RPMI7951 (cell line): ENCODE measurements at places on chromosomes 16 and 17.

GRCh38 chr17:33701910-33702309 is 408.8 kb upstream of the ASIC2 start:
- DNase-seq: no peak

DNA sequence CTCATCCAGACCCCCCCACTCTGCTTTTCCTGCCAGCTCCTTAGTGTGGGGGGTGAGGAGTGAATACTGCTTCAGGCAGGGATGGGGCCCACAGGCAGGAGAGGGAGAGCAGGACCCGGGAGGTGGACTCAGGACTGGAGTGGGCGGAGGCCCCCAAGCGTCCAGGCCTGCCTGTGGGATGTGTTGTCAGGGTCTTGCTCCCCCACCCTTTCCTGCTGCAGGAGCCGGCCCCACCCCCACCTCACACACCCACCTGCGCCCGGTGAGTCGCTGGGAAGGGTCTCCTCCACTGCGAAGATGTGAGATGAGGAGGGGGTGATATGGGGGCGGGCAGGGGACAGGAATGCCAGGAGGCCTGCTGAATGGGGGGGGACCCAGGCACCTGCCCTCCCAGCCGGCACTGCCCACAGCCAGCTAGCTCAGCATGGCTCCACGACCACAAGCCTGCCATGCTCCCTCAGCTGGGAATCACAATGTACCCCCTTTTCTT is 1.1 kb downstream of the FAM171A2 start:
- no peak for DNase-seq

DNA sequence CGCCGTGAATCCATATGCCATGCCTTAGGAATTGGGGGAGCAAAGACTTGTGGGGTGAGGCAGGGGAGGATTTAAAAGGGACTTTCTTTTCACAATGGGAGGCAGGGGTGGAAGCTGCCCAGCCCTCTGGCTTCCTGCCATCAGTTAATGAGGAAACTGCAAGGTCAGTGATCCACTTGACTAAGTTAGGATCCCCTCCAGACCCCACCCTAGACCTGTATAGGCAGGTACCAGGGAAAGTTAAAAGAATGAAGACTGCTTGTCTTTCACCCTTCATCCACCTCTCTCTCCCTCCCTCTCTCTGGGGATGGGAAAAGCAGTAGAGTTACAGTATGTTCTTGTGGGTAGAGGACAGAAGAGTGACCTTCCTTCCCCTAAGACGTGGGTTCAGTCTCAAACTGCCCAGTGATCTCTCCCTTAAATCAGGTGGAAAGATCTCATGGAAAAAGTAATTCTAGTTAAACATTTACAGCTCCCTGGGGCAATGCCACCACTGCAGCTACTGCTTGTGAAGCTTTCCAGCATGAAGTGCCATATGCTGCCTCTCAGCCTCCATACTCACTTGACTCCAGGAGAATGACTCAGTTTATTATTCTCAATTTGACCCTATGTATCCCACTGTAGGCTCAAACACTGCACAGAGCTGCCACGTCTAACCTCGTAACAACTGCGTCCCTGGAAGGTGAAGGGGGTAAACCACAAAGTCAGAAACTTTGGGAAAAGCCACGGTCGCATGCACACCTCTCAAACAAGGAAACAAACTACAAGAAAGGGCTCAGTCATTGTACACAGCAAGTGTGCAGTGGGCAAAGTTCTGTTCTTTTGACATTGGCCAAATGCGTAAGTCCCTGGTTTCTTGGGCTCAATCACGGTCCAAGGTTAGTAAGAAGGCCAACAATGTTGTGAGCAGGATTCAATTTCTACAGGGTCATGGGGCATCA is 1.2 kb downstream of the COA3 start:
- DNase-seq: no peak

DNA sequence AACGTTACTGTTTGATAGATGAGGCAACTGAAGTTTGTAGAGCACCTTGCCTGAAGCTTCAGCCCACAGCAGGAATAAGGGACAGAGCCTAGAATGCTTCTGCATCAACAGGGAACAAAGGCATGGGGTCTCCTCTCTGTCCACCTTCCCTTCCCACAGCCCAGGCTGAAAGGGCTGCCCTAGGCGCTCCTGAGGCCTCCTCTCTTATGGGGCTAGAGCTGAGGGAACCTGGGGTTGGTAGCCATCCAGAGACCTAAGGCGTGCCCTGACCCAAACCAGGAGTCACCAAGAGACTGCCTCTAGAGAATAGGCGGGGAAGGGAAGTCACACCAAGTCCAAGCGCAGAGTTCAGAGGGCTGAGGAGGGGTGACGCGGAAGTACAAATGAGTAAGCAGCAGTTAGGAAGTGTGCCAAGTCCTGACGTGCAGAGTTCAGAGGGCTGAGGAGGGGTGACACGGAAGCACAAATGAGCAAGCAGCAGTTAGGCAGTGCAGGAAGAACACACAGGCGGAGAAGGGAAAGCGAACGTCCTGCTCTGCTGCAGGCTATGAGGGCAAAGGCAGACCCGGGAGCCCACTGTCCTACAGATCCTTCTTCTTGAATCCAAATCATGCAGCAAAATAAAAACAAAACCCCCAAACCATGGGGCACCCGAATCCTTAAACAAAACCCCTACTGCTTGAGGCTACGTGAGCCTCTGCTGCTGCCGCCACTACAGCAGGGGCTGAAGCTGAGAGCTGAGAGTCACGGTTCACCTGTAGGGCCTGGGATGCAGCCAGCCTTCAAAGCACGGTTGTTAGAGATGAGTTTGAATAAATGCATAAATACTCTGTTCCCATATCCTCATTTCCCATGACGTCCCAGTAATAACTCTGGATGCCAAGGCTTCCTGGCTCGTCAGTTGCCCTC is 2.7 kb upstream of the SPG7 start:
- peak; percentile 79 for DNase-seq

DNA sequence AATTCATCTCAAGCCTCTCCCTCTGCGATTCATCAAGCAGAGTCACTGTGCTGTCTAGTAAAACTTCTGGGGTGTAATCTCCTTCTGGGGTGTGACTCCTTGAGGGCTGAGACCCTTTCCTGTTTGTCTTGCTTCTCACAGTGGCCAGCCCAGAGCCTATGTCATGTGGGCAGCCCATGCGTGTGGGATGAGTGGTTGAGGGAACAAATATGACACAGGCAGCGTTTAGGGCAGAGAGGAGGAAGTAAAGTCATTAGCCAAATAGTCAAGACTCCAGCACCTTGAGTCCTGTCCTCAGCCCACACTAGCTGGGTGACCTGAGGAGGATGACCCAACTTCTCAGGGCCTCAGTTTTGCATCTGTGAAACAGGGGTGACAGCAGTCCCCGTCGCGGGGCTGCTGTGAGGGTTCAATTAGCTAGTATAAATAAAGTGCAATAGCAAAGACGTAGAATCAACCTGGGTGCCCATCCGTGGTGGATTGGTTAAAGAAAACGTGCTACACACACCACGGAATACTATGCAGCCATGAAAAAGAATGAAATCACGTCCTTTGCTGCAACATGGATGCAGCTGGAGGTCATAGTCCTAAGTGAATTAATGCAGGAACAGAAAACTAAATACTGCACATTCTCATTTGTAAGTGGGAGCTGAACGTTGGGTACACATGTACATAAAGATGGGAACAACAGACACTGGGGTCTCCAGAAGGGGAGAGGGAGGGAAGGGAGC is 4.5 kb upstream of the ITGAX start:
- DNase-seq: no peak

DNA sequence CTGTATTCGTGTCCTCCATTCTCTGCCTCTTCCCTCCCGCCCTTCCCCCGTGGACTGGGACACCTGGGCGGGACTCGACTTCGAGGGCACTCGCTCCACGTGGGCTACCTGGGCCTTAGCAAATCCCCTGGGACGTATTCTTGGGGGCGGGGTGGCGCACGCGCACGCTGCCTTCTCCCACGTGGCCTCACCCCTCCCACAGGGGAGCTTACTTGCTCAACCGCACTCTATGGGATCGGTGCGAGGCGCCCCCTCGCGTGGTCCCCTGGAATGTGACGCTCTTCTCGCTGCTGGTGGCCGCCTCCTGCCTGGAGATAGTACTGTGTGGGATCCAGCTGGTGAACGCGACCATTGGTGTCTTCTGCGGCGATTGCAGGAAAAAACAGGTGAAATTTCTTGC is 3.5 kb downstream of the VMO1 start:
- DNase-seq: no peak

DNA sequence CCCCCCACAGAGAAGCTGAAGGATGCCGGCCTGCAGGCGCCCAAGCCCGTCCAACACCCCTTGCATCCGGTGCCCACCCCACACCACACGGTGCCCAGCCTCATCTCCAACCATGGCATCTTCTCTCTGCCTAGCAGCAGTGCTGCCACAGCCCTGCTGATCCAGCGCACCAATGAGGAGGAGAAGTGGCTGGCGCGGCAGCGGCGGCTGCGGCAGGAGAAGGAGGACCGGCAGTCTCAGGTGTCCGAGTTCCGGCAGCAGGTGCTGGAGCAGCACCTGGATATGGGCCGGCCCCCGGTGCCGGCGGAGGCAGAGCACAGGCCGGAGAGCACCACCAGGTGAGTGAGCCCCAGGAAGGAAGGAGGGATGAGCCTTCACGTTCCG is 31.5 kb downstream of the GINS2 start:
- DNase-seq: no peak

DNA sequence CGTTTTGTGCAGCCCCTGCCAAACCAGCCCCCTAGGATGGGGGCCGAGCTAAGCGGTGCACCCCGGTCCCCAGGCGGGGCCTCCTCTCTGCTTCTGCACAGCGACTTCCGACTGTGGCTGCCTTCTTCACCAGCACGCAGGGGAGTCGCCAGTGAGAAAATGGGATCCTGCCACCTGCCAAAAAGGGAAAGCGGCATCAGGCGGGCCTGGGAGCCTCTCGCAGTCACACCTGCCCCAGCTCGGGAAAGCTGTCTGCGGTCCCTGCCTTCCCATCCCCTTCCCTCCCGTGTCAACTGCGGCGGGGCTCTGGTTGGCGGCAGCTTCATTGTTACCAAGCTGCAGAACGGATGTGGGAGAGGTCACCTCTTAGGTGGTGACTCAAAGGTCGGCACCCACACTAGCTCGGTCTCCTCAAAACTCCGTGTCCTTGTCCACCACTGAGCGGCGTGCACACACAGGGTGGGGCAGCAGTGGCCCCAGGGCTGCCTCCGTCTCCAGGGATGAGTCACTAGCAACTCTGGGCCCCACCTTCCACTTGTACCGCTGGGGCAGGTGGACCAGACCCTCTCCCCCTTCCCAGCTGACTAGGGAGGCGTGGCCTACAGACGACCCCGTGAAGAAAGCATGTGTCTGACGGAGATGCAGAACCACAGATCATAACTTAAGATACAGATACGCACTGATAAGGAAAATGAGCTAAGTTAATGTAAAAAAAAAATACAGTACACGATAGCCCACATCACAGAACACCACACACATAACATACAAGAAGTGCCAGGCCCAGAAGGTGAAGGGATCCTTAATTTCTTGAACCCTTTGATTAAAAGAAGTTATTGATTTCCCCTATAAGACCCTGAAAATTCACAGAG is 1.5 kb upstream of the PCYT2 start:
- no peak for DNase-seq

GRCh38 chr17:8175795-8176196 is 384 bp downstream of the TMEM107 start:
- no peak for DNase-seq

GRCh38 chr16:82231008-82231787 is 61.2 kb upstream of the MPHOSPH6 start:
- no peak for DNase-seq

GRCh38 chr17:66663041-66663606 is 171.8 kb upstream of the CACNG5 start:
- no peak for DNase-seq

- no peak for DNase-seq
Observed at GRCh38 chr17:38603786-38604478, 1.8 kb downstream of the SRCIN1 start.

DNA sequence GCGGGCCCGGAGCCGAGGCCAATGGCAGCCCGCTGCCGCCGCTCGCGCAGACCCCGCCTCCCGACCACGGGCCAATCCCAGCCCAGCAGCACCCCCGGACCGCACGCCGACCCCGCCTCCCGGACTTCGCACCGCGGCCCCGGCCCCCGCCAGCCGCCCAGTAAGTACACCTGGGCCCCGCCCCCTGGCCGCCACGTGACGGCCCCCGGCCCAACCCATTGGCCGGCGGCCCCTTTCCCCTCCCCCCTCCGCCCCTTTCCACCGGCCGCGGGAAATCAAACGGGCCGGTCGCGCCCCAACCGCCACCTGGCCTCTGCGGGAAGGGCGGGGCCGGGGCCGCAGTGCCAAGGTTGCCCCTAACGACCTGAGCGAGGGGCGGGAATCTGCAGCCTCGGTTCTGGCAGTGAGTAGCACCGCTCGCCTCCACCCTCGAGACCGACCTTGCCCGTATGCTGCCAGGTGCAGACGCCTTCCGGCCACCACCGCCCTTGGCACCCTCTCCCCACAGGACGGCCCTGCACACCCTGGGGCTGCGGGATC is at the start of gene YBX2:
TSS of gene YBX2 (minus strand) at position 26 of the 540 bp plus-strand sequence. CDS start 139 bp downstream, outside the sequence.
- peak; percentile 57 for DNase-seq

DNA sequence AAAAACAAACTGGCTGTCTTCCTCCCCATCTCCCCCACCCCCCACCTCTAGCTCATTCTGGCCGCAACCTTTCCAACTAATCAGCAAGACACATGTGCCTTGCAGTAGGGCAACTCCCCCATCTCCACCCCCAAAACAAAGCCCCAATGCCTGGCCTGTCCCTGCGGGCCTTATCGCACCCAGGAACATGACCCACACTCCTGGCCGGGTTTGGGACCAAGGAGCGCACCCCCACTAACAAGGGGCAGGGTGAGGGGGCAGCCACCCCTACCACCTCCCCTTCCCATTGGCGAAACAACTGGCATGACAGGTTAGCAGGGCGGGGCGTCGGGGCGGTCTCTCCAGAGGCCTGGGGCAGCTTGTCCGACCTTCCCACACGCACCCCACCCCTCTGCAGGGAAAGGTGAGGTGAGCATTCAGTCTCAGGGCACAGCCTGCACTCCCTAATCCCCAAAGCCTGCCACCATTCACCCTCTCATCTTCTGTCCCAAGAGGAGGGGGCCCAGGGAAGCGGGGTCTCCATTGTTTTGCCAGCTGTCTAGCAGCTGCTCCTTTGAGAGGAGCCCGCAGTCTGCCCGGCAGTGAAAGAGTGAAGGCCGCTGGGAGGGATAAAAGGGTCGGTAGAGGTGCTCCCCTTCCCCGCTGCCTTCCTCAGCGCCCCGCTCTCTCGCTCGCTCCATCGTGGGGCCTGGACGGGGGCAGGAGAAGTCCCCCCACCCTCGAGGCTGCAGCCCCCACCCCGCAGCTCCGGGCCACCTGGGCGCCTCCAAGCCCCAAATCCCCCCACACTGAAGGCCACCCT is 765 bp downstream of the MYO18A start:
- DNase-seq: no peak

DNA sequence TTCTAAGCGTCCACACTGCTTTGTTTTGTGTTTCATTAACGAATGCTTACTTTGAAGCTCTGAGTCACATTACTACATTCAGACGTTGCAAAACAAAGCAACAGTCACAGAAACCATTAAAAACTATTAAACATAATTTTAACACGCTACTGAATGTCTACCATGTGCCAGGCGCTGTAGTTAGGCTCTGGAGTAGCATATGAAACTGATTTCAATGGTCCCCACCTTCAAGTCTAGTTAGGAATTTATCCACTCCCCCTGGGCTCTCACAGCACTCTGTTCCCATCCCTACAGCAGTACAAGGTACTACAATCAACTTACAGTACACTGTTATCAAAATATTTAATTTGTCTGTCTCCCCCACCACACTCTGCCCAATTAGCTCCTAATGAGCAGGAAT is 631 bp downstream of the UTP6 start:
- DNase-seq: peak; percentile 10
